ENCODE measurements at places on chromosomes 4 and X.
A peak's percentile ranks its signal among the peaks of the same experiment; 100 is the strongest.

- no peak for DNase-seq
These were observed 97.6 kb upstream of the MAML3 start for GRCh38 chr4:140251571-140251970.

GRCh38 chr4:159174645-159175084 is 71.8 kb downstream of the RAPGEF2 start:
- DNase-seq = no peak

GRCh38 chr4:14856062-14856933 is 146.0 kb upstream of the CPEB2 start:
- DNase-seq = peak; percentile 97

DNA sequence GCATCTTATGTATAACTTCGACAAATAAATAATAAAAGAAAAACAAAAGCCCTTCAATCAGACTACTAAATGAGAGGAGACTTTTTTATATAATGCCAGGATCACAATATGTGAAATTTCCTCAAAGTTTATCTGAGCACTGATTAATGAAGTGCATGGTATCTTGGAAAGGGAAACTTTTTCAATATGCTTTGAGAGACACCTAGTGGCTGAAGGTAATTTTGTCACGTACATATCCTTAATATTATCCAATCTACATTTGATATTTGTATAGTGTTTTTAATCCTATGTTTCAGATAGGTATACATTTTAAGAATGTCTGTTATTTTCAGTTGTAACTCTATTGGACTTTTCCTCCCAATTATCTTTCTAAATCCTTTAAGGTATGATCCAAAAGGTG is 146.8 kb downstream of the KLHL4 start:
- peak; percentile 18 for DNase-seq

GRCh38 chrX:23790155-23790497 is 7.2 kb downstream of the SAT1 start:
- DNase-seq = no peak

DNA sequence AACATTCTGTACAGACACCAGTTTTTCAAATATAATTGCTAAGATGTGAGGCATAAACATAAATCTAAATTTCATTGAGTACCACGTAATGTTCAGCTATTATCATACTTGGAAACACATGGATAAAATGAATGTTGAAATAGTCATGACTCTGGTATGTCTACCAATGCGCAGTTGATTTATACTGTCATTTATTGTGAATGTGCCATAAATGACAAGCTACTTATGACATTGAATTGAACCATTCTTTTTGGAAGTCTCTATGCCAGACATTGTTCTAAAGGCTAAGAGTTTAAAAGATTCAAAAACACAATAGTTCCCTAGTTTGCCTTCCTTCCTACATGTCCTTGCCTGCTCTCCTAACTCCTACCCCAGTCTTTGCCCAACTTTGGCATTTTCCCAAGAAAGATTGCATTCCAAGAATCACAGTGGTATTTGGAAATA is 96.6 kb upstream of the DMD start:
- no peak for DNase-seq

DNA sequence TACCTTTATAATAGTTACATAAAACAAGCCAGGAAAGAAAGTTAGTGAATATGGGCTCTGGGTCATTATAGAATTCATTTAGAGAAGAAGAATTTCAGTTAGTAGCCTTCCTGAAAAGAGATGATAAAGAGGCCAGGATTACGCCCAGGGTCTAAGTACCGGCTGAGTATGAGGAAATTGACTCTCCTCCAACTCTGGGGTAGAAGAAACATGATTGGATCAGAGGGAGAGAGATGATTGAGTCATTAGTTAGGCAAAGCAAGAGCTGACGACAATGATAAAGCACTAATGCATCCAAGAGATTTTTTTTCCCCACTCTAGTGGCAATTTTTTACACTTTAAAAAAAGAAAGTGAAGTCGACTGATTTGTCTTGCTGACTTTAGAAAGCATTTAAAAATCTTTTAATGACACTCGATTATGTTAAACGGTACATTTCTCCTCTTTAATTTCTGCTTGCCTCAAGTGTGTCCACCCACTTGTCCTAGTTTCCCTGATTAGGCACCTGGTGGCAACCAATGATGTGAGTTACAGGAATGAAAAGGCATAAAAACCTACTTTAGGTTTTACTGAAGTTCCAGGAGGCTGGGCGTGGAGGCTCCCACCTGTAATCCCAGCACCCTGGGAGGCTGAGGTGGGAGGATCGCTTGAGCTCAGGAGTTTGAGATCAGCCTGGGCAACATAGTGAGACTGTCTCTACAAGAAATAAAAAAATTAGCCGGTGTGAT is 37.3 kb upstream of the IGFBP7 start:
- no peak for DNase-seq

DNA sequence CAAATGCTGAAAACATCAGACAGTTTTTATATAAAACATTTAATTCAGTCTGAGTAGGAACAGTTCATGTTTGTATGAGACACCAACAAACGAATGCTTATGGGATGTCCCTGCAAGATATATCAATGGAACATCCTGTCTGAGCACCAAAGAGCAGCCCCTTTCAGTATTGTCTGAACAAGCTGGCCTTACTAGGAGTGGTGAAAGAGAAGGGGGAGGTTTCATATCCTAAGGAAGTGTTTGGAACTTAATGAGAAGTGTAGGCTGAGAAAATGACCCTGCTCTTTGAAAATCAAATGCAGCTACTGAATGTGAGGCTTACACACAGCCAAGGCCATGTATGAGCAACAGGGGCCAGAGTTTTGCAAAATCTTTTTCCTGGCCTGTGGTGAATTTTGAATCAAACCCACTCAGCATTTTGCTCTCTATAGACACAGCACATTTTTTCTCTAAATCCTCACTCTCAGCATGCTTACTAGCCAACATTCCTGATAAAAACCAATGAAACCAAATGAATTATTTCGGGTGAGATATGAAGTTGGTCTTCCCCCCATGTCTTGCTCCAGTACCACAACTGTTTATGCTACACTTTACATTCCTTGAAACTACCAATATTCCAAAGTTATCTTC is 119.4 kb downstream of the LUZP4 start:
- no peak for DNase-seq

DNA sequence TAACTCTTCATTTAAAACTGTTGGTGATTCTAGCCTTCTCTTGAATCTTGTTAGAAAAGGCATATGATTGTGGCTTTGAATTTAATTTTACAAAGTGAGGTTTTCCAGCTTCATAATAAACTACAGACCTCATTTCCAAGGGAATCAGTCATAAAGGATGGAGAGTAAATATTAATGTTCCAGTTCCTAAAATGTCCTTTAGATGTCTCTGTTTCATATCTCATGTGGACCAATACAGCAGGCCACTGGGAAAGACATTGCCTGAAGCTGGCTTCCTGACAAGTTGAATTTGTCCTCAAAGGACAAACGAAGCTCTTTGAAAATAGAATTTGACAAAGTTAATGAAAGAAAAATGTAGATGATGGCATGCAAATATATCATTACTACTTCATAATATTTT is 125.4 kb downstream of the ZNF330 start:
- no peak for DNase-seq

DNA sequence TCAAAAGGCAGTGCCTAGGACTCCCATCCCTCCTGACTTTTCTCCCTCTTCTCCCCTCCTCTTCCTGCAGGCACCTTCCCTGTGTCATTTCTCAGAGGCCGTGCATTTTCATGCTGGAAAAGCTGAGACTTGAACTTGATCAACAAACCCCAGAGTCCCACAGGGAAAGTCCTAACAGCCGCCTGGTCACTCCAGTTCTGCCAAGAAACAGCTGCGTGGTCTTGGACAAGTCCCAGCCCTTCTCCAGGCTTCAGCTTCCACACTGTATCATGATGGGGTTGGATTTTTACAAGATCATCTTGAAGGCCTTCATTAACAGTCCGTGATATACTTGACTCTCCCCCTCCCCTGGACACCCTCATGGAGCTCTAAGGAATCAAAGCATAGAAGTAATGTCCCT is 366.0 kb downstream of the BCOR start:
- DNase-seq = no peak

DNA sequence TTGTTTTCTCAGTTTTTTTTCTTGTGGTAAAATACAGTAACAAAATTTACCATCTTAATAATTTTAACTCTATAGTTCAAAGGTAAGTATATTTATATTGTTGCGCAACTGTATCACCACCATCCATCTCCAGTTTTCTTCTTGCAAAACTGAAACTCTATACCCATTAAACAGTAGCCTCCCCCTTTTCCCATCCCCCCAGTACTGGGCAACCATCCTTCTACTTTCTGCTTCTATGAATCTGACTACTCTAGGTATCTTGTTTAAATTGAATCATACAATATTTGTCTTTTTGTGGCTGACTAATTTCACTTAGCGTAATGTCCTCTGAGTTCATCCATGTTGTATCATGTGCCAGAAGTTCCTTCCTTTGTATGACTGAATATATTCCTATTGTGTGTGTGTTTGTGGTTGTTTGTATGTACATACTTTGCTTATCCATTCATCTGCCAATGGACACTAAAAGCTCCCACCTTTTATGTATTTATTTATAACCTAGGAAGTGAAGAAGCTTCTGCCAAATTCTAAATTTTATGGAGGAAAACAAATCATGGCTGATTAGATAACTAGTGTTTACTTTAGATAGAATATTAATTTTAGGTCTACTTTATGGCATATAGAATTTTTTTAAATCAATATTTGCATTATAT is 10.0 kb downstream of the ABHD18 start:
- no peak for DNase-seq

DNA sequence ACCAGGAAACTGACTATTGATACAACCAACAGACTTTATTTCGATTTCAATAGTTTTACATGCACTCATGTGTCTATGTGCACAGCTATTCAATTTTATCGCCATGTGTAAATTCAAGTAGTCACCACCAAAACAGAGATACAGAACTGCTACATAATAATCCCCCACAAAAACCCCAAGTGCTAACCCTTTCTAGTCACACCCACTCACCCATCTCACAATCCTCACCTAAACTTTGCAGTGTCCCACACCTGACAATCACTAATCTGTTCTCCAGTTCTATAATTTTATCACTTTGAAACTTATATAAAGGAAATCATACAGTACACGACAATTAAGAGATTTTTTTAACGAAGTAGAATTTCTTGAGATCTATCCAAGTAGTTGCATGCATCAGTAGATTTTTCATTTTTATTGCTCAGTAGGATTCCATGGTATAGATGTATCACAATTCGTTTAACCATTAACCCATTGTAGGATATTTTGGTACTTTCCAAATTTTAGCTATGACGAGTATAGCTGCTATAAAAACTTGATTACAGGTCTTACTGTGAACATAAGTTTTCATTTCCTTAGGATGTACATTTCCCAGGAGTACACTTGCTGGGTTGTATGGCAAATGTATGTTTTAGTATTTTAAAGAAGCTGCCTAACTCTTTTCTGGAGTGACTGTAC is 85.9 kb downstream of the CASK start:
- DNase-seq = no peak

DNA sequence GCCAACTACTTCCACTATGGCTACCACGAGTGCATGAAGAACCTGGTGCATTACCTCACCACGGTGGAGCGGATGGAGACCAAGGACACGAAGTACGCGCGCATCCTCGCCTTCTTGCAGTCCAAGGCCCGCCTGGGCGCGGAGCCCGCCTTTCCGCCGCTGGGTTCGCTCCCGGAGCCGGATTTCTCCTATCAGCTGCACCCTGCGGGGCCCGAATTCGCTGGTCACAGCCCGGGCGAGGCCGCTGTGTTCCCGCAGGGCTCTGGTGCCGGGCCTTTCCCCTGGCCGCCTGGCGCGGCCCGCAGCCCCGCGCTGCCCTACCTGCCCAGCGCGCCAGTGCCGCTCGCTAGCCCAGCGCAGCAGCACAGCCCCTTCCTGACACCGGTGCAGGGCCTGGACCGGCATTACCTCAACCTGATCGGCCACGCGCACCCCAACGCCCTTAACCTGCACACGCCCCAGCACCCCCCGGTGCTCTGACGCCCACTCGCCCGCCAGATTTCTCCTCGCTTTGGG is 2.1 kb downstream of the HELT start:
- DNase-seq = no peak

DNA sequence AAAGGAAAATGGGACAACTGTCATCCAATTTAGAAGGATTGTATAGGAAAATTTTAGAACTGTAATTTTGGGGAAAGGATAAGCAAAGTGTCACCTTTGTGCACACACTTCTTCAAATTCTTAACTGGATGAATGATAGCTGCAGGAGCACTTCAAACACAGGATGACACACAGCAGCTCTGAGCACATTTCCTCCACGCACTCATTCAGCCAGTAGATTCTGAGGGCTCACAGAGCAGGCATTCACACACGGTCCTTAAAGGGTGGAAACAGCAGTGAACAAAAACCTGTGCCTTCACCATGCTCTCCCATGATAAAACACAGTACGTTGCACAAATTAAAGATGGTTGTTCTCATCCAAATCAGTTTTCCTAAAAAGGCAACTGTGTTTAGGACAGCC is 38.5 kb upstream of the KLF3 start:
- no peak for DNase-seq

GRCh38 chr4:142752202-142752786 is 93.8 kb downstream of the INPP4B start:
- DNase-seq = no peak

GRCh38 chr4:90254357-90254756 is 127.2 kb downstream of the CCSER1 start:
- no peak for DNase-seq

- DNase-seq = no peak
These were observed 59.0 kb downstream of the AFAP1 start for GRCh38 chr4:7880683-7881082.

Data from smooth muscle cell of the brain vasculature (primary cell).